NB4 (cell line): ENCODE measurements at places on chromosomes 2 and 18.

GRCh38 chr2:11775384-11775783, 29.0 kb downstream of the LPIN1 start:
- DNase-seq: no peak

DNA sequence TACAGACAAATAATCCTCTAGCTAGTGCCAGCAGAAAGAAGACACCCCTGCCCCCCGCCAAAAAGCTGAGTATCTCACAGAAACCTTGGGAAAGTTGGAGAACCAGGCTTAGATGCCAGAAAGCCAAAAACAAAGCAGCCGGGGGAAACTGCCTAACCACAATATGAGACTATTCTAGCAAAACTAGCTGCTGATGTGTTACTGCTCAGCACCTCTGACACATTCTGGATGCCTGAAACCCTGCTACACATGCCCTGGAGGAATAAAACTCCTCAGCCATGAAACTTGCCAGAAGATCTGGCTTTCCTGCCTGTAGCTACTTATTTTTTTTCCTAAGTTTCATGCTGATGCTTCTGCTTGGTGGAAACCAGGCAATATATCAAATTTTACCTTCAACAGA, 122.7 kb upstream of the GCFC2 start:
- no peak for DNase-seq

DNA sequence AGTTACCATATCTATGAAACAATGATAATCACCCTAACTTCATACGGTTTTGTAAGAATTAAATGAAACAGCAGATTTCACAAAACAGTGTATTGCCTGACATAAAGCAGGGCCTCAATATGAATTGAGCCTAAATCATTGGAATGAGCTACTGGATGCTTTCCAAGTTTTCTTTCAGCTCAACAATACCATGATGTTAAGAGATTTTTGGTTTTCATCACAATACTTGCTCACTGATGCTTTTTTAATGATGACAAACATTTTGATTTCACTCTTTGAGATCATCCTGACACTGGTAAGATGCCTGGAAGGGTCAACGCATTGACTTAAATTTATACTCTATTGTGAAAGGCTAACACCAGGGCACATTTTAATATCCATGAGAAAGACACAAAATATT, 377.5 kb downstream of the ZNF521 start:
- no peak for DNase-seq

DNA sequence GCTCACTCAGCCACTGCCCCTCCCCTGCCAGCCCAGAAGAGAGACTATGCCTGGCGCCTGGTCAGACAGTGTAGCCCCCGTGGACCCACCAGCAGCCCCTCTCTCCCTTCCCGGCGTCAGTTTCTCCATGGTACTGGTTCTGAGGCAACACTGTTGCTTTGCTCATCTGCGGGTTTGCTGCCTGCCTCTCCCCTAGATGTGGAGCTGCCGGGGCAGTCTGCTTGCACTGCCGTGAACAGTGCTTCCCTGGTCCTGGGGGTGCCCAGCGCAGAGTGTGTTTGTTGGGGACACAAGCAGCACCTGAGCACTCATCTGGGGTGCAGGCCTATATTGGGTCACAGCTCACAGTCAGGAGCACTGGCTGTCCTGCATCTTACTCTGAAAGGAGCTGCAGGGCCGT, 309.9 kb downstream of the NDUFA10 start:
- DNase-seq: no peak

- no peak for DNase-seq
Measured at GRCh38 chr18:59052965-59053820, 86.5 kb upstream of the SEC11C start.

GRCh38 chr2:41989501-41990180, 58.2 kb upstream of the PKDCC start:
- DNase-seq: no peak

GRCh38 chr2:143937723-143938350, 582.1 kb downstream of the ZEB2 start:
- no peak for DNase-seq

GRCh38 chr18:22536558-22536957, 118.8 kb upstream of the CTAGE1 start:
- DNase-seq: no peak

DNA sequence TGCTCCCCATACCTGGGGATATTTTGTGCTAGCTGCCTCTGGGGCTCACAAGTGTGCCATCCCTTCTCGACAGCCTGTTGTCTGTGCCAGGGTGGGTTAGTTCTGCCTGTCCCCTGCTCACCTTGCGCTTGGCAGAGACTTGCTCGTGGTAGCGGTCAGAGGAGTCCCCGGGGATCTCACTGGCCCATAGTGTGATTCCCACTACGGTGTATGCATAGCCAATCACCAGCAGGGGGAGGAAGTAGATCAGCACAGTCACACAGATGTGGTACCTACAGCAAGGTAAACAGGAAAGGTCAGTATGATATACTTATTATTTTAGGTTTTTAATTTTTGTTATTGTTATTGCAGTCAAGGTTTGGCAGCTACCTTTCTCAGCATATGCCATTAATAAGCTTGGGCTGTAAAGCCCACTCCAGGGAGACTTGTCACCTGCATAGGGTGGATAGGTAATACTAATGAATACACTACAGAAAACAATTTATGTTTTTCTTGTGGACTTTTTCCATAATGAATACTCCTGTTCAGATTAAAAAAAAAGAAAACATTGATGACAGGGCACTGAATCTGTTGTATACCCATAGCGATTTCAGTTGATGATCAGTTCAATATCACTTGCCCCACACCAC, 95.2 kb downstream of the POLE4 start:
- peak; percentile 51 for DNase-seq

GRCh38 chr2:153005071-153005730, 286.8 kb downstream of the ARL6IP6 start:
- DNase-seq: no peak

GRCh38 chr18:44805643-44806042, 125.0 kb downstream of the SETBP1 start:
- no peak for DNase-seq
